ENCODE measurements at places on chromosomes 16 and 17. TPM values are rescaled to one million over a fixed set of nuclear protein-coding genes. Genes with fewer than 3 reads are reported as not detected.

TMC7 gene
- not detected for total RNA-seq

REXO5 gene
- 11.7 TPM for total RNA-seq

BOLA2 gene
- 18.4 TPM for total RNA-seq

HCRT gene
- total RNA-seq, result not detected

ZFPM1 gene
- total RNA-seq, result 19.3 TPM

PDIA2 gene
- total RNA-seq, result not detected

FAM171A2 gene
- total RNA-seq, result 0.21 TPM

GUCY2D gene
- not detected for total RNA-seq

CCL1 gene
- 111 TPM for total RNA-seq

DNA sequence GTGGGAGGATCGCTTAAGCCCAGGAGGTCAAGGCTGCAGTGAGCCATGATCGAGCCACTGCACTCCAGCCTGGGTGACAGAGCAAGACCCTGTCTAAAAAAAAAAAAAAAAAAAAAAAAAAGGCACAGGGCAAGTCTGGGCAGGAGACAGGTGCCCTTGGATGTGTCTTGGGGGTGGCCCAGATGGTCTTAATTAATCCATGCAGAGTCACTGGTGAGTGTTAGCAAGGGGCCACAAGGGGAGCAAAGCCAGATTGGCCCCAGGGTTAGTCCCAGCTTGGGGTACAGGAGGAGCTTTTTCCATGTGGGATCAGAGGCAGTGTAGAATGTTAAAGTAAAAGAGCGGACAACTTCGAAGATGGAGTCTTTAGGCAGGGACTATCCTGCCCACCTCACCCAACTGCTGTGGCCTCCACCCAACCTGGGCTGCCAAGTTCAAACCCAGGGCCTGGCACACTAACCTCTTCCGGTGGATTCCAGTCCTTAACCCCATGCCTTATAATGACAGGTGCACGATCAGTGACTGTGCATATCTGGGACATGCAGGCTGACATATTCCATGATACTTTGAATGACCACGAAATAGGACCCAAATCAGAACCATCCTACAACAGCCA lies 32.2 kb upstream of the MFSD6L start:
- no peak overlapping the region for H3K4me3 ChIP-seq
- no peaks in the 10 kb centered on the region for H3K4me1 ChIP-seq
- no peak overlapping the region for H3K27ac ChIP-seq
- no peak for DNase-seq
- H3K36me3 ChIP-seq, result peaks cover 14% of the 10 kb centered on the region
- H3K27me3 ChIP-seq, result no peaks in the 10 kb centered on the region

GRCh38 chr17:71057448-71057847 lies 888.1 kb downstream of the KCNJ2 start:
- H3K27me3 ChIP-seq, result no peaks in the 10 kb centered on the region
- H3K4me1 ChIP-seq, result no peaks in the 10 kb centered on the region
- no peak overlapping the region for H3K4me3 ChIP-seq
- no peak overlapping the region for H3K27ac ChIP-seq
- H3K36me3 ChIP-seq, result no peaks in the 10 kb centered on the region

DNA sequence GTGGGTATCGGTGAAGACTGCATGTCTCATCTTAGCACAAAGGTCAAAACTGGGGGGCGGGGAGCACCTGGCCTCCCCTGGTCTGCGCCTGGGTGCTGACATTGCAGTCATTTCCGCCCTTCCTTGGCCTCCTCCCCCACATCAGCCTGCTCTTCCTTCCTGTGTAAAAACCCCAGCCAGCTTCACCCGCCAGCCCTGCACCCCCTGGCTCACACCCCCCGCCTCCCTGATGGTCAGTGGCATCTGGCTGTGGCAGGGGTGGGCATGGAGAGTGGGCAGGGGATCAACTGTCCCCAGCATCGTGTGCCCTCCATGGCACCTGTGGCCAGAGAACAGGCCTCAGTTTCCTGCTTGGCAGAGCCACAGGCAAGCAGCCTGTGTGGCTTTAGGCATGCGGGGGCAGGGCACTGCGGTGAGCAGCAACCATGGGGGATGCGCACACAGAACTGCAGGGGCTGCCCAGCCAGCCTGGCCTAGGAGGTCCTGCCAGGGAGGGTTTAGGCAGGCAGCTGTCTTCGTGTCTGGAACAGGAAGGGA lies 26.5 kb upstream of the LASP1NB start:
- no peaks in the 10 kb centered on the region for H3K27me3 ChIP-seq
- H3K36me3 ChIP-seq, result peaks cover 59% of the 10 kb centered on the region
- peak overlapping the region; percentile 75 for H3K4me3 ChIP-seq
- peak; percentile 93 for DNase-seq

- no peak for DNase-seq
- H3K36me3 ChIP-seq, result peaks cover 9% of the 10 kb centered on the region
- H3K4me1 ChIP-seq, result peaks cover 11% of the 10 kb centered on the region
- no peak overlapping the region for H3K27ac ChIP-seq
- no peaks in the 10 kb centered on the region for H3K27me3 ChIP-seq
Measured at GRCh38 chr17:82517230-82517865, 2.2 kb upstream of the FOXK2 start.

- no peak overlapping the region for H3K4me3 ChIP-seq
- H3K36me3 ChIP-seq, result no peaks in the 10 kb centered on the region
- peaks cover 11% of the 10 kb centered on the region for H3K4me1 ChIP-seq
- H3K27me3 ChIP-seq, result peaks cover 84% of the 10 kb centered on the region
- no peak overlapping the region for H3K27ac ChIP-seq
Measured at GRCh38 chr17:48630009-48630924, 4.1 kb upstream of the HOXB9 start.

DNA sequence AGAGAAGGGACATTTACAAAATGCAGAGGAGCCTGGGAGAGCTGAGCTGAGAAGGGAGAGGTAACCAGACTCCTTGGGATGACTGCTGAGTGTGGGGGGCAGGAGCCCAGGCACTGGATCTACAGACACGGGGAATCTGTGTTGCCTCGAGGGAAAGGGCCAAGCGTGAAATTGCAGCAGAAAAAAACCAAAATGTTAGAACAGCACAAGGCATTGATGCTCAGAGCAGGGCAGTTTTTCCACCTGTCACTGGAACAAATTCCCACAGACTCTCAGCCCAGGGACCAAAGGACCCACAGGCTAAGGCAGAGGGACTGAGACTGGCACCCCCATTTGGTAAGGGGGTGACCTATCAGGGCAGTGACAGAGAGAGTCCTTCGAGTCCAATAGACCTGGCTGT lies 2.0 kb downstream of the PITPNM3 start:
- peaks cover 7% of the 10 kb centered on the region for H3K4me1 ChIP-seq
- H3K4me3 ChIP-seq, result peak overlapping the region; percentile 34
- H3K36me3 ChIP-seq, result no peaks in the 10 kb centered on the region
- no peak for DNase-seq
- peaks cover 46% of the 10 kb centered on the region for H3K27me3 ChIP-seq
- no peak overlapping the region for H3K27ac ChIP-seq

DNA sequence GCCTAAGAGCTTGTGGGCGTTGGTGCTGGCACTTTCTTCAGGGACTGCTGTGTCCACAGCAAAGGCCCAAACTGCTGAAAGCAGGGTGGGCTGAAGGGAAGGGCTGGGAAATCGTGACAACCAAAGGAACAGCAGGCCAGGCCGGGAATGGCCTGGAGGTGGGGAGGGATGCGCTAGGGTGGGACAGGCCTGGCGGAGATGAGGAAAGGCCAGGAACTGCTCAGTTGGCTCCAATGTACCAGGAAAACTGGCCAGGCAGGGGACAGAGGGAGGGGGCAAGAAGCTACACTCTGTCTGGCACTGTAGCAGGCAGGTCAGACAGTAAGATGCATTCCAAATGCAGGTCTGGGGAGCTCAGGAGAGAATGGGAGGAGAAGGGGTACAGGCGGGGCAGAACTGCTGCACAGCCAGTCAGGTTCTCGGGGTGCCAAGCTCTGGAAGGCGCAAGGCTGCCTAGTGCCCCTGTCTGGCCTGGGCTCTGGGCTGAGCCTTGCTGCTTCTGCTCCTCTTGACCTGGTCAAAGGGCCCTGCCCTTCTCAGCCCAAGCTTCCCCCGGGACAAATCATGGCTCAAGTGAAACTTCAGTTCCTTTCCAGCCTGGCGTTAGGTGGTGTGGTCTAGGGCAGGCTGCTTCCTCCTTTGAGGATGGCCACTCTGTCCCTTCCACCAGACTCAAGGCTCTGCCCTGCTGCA lies 7.3 kb downstream of the PNMT start:
- peaks cover 5% of the 10 kb centered on the region for H3K27me3 ChIP-seq
- H3K27ac ChIP-seq, result peak overlapping the region; percentile 83
- peaks cover 48% of the 10 kb centered on the region for H3K4me1 ChIP-seq
- peaks cover 16% of the 10 kb centered on the region for H3K36me3 ChIP-seq

- no peak overlapping the region for H3K27ac ChIP-seq
- DNase-seq, result peak; percentile 73
Measured at GRCh38 chr17:48791128-48792032, 25.6 kb downstream of the TTLL6 start.

DNA sequence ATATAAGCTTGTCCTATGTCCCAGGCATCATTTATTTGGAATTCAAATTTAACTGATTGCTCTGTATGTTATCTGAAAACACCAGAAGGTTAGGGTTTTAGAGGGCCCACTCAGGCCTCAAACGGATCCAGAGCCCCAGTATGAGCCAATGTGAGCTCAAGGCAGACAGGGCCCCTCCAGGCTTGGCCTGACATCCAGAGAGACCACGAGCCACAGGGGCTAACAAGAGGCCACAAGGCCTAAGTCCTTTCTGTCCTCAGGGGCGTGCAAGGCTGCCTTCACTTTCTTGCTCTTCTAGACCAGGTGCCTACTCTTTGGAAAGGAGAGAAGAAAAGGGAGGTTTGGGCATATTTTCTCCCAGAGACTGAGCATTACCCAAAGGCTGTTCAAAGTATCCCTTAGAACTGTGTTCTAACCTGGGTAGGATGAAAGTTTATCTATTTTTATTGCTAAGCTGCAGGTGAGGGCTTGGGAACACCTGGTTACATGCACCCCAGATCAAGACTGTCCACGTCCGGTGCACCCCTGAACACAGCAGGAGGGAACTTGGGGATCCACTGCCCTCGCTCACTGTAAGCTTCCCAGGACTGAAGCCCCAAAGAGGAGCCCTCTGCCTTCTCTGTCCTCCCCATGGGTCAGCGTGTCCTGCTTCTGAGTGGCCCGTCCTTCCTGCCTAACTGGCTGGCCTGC lies 1.5 kb upstream of the ENGASE start:
- no peak for DNase-seq
- H3K27ac ChIP-seq, result no peak overlapping the region
- H3K4me3 ChIP-seq, result no peak overlapping the region
- peaks cover 12% of the 10 kb centered on the region for H3K4me1 ChIP-seq
- peaks cover 2% of the 10 kb centered on the region for H3K36me3 ChIP-seq

DNA sequence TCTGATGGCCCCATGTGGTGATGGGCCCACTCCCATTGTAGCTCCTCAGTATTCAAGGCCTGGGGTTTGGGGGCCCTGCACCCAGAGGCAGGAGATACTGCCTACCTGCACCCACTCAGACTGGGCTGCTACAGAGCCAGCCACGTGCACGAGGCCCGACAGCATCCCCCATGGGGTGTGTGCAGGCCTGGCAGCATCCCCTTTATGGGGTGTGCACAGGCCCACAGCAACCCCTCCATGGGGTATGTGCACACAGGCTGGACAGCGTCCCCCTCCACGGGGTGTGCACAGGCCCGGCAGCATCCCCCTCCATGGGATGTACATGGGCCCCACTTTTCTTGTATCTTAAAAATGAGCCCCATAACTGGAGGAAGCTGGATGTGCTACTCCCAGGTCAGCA lies 156.0 kb downstream of the RBFOX3 start:
- no peak for DNase-seq
- no peaks in the 10 kb centered on the region for H3K4me1 ChIP-seq

- no peak overlapping the region for H3K27ac ChIP-seq
- peaks cover 15% of the 10 kb centered on the region for H3K4me1 ChIP-seq
- peaks cover 69% of the 10 kb centered on the region for H3K36me3 ChIP-seq
- no peak for DNase-seq
- H3K27me3 ChIP-seq, result no peaks in the 10 kb centered on the region
Measured at GRCh38 chr16:67230809-67231660, 4.1 kb downstream of the TMEM208 start.

GRCh38 chr17:39376434-39376833 lies 25.0 kb downstream of the FBXL20 start:
- H3K27ac ChIP-seq, result no peak overlapping the region
- H3K4me3 ChIP-seq, result no peak overlapping the region
- peaks cover 12% of the 10 kb centered on the region for H3K4me1 ChIP-seq
- no peaks in the 10 kb centered on the region for H3K36me3 ChIP-seq

DNA sequence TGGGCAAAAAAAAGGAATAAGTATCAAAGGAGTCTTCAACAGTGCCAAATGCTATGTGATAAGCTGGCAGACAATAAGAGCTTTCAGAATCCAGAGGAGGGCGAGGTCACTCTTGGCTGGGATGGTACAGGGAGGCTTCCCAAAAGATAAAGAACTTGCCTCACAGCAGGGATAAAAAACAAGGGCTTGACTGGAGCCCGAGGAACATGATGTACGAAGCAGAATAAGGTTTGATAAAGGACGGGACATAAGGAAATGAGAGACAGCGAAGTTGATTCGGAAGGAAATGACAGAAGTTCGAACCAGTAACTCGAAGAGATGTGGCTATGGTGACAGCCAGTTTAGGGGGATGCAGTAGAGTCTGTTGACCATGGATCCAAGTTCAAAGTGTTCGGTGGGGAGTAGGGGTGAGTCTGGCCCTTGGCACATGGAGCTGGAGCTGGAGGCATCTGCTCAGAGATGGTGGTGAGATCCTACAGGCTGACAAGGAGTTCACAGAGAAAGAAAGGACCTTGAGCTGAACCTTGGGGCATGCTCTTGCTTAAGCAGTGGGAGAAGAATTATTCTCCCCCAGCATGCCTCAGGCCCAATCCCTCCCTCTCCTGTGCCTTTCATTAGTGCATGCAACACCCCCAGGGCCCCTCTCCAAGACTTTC lies 137.6 kb upstream of the RCVRN start:
- no peak for DNase-seq
- H3K36me3 ChIP-seq, result no peaks in the 10 kb centered on the region
- no peak overlapping the region for H3K27ac ChIP-seq
- no peaks in the 10 kb centered on the region for H3K27me3 ChIP-seq

- no peak overlapping the region for H3K4me3 ChIP-seq
- no peaks in the 10 kb centered on the region for H3K36me3 ChIP-seq
- H3K27ac ChIP-seq, result no peak overlapping the region
- DNase-seq, result no peak
- peaks cover 3% of the 10 kb centered on the region for H3K4me1 ChIP-seq
- H3K27me3 ChIP-seq, result peaks cover 4% of the 10 kb centered on the region
Measured at GRCh38 chr17:20095336-20096080, 86.3 kb downstream of the SPECC1 start.

- peak overlapping the region; percentile 7 for H3K4me3 ChIP-seq
- peaks cover 14% of the 10 kb centered on the region for H3K4me1 ChIP-seq
- DNase-seq, result no peak
- H3K27ac ChIP-seq, result peak overlapping the region; percentile 78
- peaks cover 15% of the 10 kb centered on the region for H3K36me3 ChIP-seq
Measured at GRCh38 chr16:75402159-75402820, 31.0 kb downstream of the CFDP1 start.

GRCh38 chr17:42271779-42272035 lies 4.5 kb downstream of the STAT5B start:
- H3K27me3 ChIP-seq, result no peaks in the 10 kb centered on the region
- H3K27ac ChIP-seq, result peak overlapping the region; percentile 90
- H3K4me3 ChIP-seq, result peak overlapping the region; percentile 98
- peaks cover 48% of the 10 kb centered on the region for H3K36me3 ChIP-seq
- no peak for DNase-seq

- peaks cover 9% of the 10 kb centered on the region for H3K36me3 ChIP-seq
- H3K27me3 ChIP-seq, result no peaks in the 10 kb centered on the region
- H3K4me3 ChIP-seq, result peak overlapping the region; percentile 87
- peak overlapping the region; percentile 99 for H3K27ac ChIP-seq
Measured at GRCh38 chr17:49739641-49740271, 24.2 kb downstream of the FAM117A start.

- no peaks in the 10 kb centered on the region for H3K36me3 ChIP-seq
- H3K4me3 ChIP-seq, result no peak overlapping the region
- DNase-seq, result no peak
- no peaks in the 10 kb centered on the region for H3K4me1 ChIP-seq
- H3K27ac ChIP-seq, result no peak overlapping the region
- H3K27me3 ChIP-seq, result peaks cover 3% of the 10 kb centered on the region
Measured at GRCh38 chr16:82888591-82889001, 261.8 kb downstream of the CDH13 start.
